ENCODE measurements at places on chromosomes 5 and 9.
A peak's percentile ranks its signal among the peaks of the same experiment; 100 is the strongest.

- DNase-seq, result peak; percentile 54
Measured at GRCh38 chr5:176412517-176413254, 3.7 kb downstream of the CLTB start.

DNA sequence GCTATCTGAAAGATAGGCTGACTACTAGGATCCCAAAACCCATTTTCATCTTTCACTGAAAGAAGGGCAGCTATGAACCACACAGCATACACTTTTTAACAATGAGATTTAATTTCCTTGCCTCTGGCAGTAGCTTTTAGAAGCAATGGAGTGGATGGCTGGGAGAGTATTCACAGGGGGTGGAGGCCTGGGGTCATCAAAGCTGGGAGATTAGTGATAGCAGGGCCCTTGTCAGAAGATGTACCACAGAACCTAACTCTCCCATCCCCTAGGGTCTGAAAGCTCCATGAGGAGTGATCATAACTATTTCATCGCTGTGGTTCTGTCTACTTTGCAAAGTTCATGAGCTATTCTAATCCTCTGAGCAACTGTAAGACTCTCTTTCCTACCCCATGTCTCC lies 332.2 kb downstream of the PRELID2 start:
- DNase-seq, result no peak

DNA sequence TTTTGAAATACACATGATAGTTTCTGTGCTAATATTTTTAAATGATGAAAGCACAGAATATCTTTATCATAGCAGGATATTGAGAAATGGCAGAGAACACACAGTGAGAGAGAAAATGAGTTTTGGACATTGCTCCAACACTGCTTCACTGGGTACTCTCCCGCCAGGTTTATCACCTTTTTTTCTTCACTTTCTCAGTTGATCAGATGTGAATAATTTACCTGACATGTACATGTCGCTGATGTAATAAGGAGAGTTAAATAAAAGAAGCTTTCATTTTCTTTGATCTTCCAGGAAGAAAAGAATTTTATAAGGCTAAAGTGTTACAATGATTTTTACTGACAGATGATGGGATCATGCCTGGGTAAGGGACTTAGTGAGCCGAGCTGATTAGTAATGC lies 134.5 kb downstream of the ALDH1A1 start:
- no peak for DNase-seq

DNA sequence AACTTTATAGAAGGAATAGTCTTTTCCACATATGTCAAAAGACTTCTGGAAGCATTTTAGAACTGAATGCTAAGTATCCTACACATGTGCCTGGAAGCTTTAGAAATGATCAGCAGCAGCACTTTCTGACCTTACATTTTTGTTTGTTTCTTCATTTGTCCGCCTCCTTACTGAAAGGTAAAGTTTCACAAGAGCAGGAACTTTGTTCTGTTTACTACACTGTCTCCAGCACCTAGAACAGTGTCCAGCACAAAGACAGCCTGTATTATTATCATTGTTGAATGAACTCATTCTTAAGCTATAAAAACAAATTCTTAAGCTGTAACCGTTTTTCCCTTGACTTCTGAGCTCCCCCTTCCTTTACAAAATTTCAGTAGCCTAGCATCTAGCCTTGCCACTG lies 14.8 kb downstream of the PIP5K1B start:
- no peak for DNase-seq

GRCh38 chr5:159220206-159220605 lies 10.9 kb upstream of the RNF145 start:
- DNase-seq, result no peak

- no peak for DNase-seq
Measured at GRCh38 chr9:133951265-133951664, 40.9 kb downstream of the VAV2 start.

- DNase-seq, result no peak
Measured at GRCh38 chr5:117318528-117318927, 743.9 kb upstream of the SEMA6A start.

DNA sequence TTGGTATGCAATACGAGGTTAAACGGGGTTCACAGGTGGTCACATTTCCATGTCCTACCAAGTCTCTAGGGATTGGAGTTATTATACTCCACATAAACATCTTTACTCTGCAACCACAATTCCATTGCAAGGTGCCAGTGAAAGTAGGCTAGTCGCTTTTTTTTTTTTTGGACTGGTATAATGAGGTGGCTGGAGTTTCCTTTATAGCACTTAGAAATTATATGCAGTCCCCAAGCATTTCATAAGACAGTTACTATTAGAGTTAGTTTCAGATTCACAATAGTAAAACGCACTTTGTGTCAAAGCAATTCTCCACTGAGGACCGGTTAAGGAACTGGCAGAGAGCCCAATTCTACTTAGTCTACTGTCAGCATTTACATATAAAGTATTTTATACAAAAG lies 1.4 kb downstream of the MEF2C start:
- no peak for DNase-seq

DNA sequence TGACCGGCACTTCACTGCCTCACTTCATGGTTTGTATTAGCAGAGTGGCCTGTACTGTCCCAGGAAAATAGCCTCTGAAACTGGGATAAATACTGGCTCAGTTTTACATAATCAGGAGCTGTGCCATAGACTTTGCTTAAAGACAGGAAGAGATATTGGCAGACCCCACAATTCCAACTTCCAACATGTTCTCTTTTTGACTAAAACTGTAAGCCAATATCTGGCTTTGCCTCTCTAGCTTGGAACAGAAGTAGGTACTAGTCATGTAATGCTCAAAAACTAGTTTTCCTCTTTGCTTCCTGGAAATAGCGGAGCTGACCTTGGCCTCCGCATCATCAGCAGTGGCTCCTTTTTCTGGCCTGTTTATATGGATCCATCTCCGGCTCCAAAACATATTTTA lies 276.9 kb downstream of the CDH9 start:
- no peak for DNase-seq

DNA sequence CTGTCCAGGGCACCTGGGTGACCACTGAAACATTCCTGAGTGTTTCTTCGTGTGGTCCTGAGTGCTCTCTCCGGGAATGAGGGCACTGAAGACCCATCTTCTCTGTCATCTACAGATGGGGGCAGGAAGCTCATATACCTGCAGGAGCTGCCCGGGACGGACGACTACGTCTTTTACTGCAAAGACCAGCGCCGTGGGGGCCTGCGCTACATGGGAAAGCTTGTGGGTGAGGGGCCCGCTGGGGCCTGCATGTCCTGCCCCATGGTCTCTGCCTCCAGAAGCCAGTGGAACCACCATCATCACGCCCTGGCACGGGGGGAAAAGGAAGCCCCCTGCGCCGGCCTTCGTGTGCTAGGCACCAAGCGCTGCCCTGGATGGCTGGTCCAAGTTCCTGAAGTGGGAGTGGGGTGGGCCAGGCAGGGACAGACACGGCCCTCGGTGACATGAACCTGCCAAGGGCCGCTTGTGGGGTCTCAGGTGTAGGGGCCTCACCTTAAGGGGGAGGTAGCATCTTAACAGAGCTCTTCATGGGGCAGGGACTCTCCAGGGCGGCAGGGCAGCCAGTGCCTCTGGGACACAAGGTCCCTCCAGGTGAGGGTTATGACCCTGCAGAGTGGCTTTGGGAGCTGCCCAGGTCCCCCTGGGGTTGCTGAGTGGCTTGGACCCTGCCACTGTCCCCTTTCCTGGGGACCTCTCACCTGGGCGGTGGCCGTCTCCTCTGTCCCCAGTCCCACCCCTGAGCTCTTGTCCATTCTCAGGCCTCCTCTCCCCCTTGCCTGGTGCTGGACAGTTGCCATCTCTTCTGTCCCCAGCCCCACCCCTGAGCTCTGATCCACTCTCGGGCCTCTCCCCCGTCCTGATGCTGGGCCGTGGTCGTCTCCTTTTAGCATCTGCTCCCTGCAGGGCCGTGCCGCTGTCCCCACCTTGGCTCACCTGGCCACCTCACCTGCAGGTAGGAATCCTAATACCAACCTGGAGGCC lies 2.1 kb downstream of the OBP2A start:
- no peak for DNase-seq

DNA sequence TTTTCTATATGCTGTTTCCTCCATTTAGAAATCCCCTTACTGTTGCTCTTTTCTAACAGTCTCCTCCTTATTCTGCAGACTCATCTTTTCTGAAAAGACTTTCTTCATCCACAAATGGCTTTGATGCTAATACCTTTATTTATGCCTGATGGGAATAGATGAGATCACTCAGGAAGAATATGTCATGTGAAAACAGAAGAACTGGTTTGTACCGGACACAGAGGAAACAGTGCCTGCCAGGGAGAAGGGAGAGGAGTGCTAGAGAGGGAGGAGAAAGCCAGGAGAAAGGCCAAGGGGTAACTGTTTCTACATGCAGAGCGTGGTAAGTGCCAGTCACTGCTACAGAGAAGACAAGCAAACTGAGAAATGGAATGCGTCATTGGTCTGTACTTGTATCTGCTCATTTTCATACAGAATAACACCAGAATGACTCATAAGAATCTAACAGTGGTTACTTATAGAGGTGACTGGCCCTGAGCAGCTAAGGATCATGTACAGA lies 45.9 kb upstream of the PJA2 start:
- no peak for DNase-seq

DNA sequence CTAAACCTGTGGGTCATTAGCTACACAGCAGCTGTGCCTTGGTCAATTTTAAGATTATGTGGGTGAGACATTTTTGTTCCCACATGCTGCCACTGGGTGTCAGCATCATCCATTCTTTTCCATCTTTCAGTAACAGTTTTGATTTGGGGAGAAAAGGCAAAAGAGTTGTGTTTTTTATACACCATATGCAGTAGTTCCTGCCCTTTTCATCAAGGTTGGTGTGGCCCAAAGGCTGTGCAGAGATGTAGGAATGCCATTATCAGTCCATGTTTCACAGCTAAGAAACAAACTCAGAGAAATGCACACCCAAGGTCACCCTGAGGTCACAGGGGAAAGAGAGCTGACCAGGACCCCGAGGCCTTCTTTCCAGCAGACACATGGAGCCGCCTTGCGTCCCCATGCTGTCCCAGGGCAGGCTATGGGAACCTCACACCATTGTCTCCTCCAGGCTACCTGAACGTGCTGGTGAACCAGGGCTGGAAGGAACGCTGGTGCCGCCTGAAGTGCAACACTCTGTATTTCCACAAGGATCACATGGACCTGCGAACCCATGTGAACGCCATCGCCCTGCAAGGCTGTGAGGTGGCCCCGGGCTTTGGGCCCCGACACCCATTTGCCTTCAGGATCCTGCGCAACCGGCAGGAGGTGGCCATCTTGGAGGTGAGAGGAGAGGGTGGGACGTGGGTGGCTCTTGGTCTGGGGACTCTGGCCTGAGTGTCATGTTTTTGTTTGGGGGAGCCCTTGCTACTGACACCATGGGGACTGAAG lies 27.8 kb upstream of the GRPEL2 start:
- DNase-seq, result peak; percentile 80

GRCh38 chr5:89097103-89097502 lies 214.1 kb upstream of the MEF2C start:
- DNase-seq, result no peak

GRCh38 chr9:76456202-76456926 lies 2.6 kb upstream of the GCNT1 start:
- peak; percentile 85 for DNase-seq

DNA sequence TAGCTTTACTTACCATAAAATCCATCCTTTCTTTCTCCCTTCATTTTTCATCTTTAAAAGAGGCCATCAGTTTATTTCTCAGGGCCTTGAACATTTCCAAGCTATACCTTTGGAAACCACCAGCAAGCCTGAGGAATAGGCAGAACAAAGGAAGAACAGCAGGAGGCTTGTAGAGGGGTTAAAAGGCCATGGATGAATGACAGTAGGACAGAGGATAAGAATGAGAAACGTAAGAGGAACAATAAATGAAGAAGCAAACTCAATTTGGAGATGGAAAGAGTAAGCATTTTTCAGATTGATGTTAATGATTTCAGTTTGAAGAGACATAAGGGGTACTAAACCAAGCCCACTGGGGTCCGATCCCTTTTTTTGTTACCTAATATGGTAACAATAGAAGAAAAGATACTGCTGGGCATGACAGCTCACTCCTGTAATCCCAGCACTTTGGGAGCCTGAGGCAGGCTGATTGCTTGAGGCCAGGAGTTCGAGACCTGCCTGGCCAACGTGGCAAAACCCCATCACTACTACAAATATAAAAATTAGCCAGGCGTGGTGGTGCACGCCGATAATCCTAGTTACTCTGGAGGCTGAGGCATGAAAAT lies 106.6 kb upstream of the NMUR2 start:
- DNase-seq, result no peak

DNA sequence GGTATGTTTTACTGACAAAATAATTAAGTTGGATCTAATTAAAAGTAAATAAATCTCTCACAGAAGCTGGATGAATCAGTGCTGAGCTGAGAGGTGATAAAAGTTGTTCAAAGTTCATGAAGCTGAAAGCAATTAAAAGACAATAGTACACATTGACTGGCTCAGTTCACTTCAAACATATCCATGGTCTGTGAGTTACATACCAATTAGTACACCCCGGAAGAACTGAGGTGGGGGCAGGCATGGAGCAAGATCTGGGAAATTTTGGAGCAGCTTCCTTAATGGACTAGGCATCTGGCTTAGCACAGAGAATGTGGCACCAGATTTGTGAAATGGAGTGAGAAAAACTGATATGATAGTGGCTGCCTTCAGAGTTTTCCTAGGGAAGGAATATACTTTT lies 152.7 kb downstream of the ATP10B start:
- DNase-seq, result no peak

GRCh38 chr5:53364061-53364460 lies 116.4 kb upstream of the FST start:
- no peak for DNase-seq

- DNase-seq, result peak; percentile 88
Measured at GRCh38 chr9:5582835-5583195, 46.1 kb upstream of the RIC1 start.

DNA sequence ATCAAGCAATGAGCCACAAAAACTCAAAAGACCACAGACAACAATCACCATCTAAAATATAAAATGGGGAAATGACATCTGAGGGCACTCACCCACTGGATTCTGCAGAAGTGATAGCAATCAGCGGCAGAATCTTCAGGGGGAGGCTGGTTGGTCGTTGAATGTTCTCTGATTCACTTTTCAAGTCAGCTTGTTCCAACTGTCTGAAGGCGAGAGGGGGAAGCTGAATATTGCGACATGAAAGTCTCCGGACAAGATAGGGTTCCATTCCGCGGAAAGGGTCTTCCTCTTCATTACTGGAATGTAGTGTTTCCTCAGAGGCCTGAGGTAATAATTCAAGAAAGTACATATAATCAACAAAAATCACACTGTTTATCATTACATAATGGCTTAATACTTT lies 94.9 kb upstream of the PDE4D start:
- DNase-seq, result no peak

- DNase-seq, result no peak
Measured at GRCh38 chr9:77848897-77849296, 182.7 kb downstream of the GNAQ start.

- no peak for DNase-seq
Measured at GRCh38 chr5:34742061-34742460, 85.9 kb downstream of the RAI14 start.

Data from activated CD4-positive, alpha-beta T cell treated with anti-CD3 and anti-CD28 coated beads, Interleukin-2, amount 10 ng/mL, durations not matched to agents 24 days and 14 days (primary cell).